T-cell (primary cell): ENCODE measurements at places on chromosomes 16 and 17.

GRCh38 chr17:6096201-6097004 lies 26.2 kb downstream of the WSCD1 start:
- no peak for DNase-seq

GRCh38 chr17:4895121-4895520 lies 4.2 kb upstream of the C17orf107 start:
- DNase-seq: no peak

- DNase-seq: no peak
Measured at GRCh38 chr17:34442387-34443111, 79.5 kb upstream of the CCL1 start.

GRCh38 chr17:75695141-75695829 lies 26.0 kb upstream of the ITGB4 start:
- DNase-seq: no peak

DNA sequence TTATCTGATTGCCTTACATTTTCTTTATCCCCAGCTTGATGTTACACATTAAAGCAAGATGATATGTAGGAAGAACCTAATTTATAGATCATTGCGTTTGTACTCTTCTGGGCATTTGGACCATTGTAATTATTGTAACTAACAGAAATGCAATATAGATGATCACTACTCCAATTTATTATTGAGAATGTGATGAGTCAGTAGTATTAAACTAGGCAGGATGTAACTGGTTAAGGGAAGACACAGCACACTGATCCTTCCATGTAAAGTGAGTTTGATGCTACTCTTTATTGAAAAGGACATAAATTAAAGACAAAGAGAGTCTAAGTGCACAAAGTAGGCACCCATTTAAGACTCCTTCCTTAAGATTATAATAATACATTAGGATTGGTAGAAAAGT lies 223.8 kb downstream of the KIF2B start:
- DNase-seq: no peak

DNA sequence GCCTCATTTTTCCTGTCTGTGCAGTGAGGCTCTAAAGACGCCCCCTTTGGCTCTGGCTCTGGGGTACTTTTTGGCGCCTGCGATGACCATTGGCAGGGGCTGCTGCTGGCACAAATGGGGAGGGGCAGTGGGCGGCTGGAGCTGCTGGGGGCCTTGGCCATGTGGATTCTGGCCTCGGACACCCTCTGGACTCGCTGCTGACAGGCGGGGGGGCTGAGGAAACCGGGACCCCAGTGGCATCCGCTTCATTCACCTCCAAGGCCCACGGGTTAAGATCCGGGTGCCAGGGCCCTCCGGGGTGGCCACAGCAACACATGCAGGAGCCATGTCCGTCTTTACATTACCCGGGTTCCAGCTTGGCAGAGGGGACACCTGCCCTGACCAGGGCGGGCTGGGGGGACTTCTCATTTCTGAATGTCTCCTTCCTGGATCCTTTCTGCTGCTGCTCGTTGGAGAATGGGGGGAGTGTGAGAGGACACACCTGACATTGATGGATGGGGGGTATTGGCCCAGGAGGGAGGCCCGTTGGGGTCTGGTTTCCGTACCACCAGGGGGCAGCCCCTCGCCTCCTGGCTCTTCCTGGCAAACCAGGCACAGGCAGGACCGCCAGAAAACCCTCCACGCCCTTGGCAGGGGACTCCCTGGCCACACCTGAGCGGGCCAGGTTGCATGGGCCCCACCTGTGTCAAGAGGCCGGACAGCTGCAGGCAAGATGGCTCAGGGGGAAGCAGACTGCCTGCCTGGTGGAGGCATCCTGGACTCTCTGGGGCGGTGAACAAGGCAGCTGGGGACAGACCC lies 21.8 kb downstream of the GSE1 start:
- DNase-seq: no peak

- no peak for DNase-seq
Measured at GRCh38 chr17:7064261-7064660, 15.8 kb downstream of the CLEC10A start.

- DNase-seq: no peak
Measured at GRCh38 chr17:3007651-3008121, 55.7 kb downstream of the OR1D5 start.
